Stimulated activated CD8-positive, alpha-beta memory T cell treated with anti-CD3 and anti-CD28 coated beads, Interleukin-4, amount 100 ng/mL, for 1 hour (primary cell): ENCODE measurements at places on chromosomes 4 and X.

- no peak for DNase-seq
These were observed 41.0 kb downstream of the RAI2 start for GRCh38 chrX:17820100-17820499.

DNA sequence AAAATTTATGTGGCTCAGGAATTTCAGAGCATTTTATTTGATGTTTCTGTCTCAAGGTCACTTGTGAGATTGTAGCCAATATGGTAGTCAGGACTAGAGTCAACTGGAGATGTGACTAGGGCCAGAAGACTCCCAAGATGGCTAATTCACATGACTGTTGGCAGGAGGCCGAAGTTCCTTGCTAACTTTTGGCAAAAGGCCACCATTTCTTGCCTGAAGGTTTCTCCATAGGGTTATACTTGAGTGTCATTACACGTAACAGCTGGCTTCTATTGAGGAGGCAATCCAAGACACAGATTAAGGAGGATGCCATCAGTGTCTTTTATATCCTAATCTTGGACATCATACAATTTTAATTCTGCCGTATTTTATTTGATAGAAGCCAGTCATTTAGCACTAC, 162.3 kb upstream of the MAOA start:
- no peak for DNase-seq

DNA sequence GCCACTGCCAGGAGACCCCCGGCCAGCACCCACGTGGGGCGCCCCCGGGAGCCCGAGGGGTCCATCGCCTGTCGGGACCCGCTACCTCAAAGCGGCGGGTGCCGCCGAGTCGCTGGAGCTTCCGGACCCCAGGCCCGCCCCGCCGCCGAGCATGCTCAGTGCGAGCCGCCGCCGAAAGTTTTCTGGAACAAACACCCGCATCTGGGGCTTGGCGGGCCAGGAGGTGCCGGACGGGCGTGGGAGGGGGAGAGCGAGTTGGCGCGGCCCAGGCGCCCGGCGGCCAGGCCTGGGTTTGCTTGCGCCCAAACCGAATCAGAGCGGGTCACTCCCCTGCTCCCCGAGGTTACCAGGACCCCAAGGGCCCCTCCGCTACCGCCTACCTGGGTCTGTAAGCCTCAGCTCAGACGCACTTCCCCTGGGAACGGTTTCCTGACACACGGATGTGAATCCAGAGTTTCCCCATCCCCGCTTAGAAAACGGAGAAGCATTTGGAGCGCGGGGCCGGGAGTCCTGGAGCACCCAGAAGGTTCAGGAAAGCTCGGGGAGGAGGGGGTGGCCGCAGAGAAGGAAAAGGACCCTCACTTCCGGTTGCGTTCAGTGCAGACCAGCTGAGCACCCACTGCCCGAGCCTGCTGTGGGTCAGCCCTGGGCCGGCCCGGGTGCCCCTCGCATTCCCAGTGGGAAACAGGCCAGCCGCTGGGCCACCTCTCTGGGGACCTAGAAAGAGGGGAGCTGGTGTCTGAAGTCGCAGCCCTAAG, at the start of gene EVC2:
TSS of gene EVC2 (minus strand) at position 111 of the 758 bp plus-strand sequence. CDS start at position 65, 46 bp downstream.
- peak; percentile 16 for DNase-seq

DNA sequence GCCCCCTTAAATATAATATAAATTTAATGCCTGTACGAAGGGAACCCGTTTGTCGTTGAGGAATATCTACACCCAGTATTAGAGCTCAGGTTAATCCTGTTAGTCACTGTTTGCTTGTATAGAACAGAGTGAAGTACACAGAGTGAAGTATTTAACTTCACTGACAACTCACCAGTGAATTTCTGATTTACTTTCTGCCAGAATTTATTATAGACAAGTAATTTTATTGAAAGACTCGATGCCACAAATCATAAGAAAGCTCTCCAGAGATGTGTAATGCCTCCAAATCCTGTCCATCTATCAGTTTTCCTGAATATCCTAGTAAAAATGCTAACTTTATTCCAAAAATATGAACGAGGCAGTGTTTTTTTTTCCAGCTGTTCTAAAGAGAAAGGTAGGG, 1.6 kb downstream of the GAB1 start:
- no peak for DNase-seq

- no peak for DNase-seq
These were observed 102.8 kb downstream of the KDM6A start for GRCh38 chrX:44975666-44976263.

DNA sequence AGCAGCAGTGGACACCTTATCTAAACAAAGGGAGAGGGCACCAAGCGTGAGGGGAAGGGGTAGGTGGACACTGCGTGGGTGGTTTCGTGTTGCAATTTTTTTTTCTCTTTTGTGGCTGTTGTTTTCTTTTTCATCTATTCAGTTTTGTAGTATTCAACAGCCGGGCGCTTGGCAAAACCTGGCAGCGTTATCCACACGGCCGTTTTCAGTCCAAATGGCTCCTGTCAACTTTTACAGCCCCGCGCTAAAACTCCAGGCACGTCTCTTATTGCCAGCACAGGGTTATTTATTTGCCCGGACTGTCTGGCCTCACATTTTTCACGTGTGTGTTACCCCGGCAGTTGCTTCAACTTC, 192.2 kb downstream of the BCOR start:
- DNase-seq, result no peak

DNA sequence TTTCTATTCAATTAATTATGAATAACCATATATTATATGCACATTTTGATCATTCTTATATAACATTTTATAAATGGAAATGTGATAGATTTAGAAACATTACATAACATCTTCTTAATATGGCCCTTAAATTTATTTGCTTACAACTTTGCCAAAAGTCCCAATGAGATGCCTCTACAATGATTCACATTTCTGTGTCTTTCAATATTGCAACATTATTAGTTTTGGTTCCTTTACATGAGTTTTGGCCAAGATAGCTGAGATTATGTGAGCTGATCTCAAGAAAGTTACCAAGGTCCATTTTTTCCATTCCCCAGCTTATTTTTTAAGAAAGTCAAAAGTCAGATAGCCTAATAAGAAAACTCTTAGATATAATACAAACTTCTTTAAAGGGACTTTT, 361.2 kb downstream of the PCDH7 start:
- no peak for DNase-seq

GRCh38 chr4:172147687-172148086, 334.5 kb downstream of the GALNTL6 start:
- DNase-seq, result no peak

- no peak for DNase-seq
These were observed 132.5 kb downstream of the AFF1 start for GRCh38 chr4:87067124-87067885.

- no peak for DNase-seq
These were observed 19.5 kb upstream of the BOD1L1 start for GRCh38 chr4:13647031-13647430.

DNA sequence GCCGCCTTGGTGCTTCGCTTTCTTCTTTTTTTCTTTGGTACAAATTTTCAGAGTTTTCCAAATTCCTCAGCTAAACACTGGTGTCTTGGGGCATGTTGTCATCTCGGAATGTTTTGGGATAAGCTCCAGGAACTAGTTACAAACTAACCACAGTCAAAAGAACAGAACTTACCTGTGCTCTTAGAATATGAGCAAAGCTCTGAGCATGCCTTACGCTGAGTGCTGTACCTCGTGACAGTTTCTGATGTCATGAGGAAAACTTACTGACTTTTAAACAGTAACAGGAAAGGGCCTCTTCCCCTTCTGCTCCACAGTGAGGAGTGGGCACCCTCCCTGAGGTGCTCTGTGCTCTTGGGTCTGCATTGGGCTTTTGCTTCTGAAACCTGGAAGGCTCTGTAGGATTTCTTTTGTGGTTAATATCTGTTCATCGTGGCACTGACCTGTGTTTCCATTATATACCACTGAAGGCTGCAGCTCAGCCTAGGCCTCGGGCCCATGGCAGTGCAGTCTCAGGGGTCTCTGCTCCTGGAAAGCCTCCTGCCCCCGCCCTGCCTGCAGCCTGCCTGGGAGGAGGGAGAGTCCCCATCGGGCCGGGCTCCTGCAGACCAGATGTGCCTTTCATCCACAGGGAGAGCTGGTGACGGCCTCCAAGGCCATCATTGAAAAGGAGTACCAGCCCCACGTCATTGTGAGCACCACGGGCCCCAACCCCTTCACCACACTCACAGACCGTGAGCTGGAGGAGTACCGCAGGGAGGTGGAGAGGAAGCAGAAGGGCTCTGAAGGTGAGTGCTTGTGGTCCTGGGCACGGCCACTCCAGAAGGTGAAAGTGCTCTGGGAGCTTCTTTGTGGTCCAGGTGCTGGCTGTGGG, 48.7 kb downstream of the NOP14 start:
- DNase-seq, result no peak

GRCh38 chrX:132685276-132685675, 196.4 kb upstream of the MBNL3 start:
- DNase-seq, result no peak

GRCh38 chrX:130841776-130842175, 61.2 kb downstream of the ENOX2 start:
- no peak for DNase-seq

DNA sequence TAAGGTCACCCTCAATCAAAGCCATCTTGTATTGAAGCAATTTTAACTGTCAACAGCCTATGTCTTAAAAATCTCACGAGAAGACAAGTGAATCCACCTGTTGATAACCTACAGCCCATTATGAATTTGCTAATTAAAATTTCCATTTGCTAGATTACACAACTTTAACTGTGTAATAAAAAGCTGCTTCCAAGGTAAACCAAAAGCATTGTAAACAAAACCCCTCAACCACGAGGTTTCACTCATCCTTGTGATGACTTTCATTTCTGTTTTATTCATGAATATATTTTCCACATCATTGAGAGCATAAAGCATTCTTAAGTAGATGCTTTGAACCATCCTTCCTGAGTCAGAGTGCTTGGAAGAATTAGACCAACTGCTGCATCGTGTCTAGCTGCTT, 217.5 kb upstream of the GYPA start:
- DNase-seq, result no peak

GRCh38 chrX:40105835-40106675, 8.3 kb upstream of the BCOR start:
- no peak for DNase-seq

DNA sequence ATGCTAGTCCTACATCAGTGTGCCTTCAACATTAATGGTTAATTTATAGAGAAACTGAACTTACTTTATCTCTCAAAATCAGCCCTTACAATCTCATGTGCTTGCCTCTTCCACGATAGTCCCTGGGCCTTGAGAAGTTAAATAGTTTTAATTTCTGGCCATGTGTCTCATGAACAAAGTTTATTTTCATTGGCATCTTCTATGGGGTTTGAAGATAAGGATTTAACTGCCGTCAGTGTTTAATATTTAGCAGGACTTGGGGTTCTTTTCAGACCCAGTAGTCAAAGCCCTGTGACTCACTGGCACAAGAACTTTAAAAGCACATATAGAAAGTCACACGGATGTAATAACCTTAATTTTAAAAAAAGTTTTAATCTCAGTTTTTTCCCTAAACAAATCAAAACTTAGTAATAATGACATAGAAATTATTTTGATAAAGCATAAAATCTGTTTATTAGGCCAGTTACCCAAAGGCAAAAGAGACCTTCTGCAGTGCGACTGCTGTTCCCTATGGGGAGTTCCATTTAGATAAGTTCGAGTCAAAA, 10.1 kb upstream of the MPP1 start:
- no peak for DNase-seq

DNA sequence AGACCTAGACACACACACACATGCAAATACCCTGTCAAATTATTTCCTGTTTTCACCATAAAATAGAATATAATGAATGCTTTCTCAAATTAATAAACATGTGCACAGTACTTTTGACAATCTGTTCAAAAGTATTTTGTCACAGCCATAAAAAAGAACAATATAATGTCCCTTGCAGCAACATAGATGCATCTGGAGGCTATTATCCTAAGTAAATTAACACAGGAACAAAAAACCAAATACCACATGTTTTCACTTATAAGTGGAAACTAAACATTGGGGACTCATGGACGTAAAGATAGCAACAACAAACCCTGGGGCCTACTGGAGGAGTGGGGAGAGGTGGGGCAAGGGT, 15.5 kb downstream of the RAB40A start:
- no peak for DNase-seq

DNA sequence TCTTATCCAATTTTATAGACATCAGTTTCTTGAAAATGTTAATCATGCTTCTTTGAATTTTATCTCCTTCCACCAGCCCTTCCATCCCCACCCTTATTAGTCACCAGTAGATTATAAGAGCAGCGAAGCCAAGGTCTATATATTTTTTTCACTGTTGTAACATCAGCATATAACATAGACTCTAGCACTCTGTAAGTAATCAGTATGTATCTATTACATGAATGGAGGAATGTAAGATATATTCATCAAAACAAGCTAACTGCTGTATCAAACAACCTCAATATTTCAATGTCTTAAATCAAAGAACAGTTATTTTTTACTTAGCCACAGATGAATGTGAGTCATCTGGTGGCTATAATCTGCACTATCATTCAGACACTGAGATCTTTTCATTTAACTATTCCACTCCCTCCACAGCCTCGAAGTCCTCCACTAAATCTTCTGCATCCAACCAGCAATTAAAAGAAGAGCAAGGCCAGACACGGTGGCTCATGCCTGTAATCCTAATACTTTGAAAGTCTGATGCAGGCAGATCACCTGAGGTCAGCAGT, 178.9 kb downstream of the CENPC start:
- no peak for DNase-seq

- no peak for DNase-seq
These were observed 41.6 kb downstream of the APBB2 start for GRCh38 chr4:41172786-41173185.

DNA sequence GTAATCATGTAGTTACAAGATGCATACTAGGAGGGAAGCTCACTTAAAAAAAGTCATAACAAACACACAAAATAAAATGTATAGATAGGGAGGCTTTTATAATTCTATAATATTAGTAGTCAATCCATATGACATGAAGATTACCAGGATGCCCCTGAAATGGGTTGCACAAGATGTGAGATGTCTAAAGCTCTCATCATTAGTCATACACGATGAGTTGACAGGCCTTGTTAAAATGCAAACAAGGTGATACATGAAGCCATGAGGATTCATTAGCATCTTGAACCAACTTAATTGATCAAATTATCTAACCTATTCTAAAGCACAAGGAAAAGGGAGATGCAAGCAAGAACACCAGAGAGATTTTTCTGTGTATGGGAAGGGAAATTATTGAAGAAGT, 470.2 kb downstream of the IQCM start:
- no peak for DNase-seq

DNA sequence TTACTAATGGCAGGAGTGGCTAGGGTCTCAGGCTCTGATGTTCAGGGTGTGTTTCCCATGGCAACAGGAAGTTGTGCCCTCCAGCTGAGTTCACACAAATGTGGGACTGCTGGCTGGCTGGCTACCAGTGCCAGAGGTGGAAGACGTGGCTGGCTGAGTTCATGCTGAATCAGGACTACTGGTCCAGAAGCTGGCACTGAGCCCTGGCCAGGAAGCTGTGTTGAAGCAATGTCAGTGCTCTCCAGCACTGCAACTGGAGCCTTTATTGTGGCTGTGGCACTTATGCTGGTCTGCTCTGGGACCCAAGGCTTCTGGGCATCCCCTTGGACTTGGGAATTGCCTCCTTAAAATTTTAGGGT, 42.0 kb upstream of the ZXDA start:
- no peak for DNase-seq

DNA sequence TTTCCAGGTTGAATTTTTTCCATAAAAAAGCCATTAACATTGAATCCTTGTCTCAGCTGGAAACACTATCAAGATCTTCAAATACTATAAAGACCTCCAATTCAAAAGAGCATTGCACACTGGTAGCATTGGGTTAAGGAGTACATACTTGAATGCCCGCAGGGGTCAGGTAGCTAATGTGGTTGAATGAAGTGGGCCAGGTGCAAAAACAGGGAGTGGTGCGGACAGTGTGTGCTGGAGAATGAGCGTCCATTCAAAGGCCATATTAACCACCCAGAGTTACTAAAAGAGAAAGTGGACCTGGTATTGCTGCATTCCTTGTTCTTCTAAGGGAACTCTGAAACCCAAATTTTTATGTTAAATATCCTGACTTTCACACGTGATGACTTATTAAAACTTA, 91.6 kb downstream of the NYX start:
- DNase-seq, result no peak
